ENCODE measurements at places on chromosomes 5 and 9.

DNA sequence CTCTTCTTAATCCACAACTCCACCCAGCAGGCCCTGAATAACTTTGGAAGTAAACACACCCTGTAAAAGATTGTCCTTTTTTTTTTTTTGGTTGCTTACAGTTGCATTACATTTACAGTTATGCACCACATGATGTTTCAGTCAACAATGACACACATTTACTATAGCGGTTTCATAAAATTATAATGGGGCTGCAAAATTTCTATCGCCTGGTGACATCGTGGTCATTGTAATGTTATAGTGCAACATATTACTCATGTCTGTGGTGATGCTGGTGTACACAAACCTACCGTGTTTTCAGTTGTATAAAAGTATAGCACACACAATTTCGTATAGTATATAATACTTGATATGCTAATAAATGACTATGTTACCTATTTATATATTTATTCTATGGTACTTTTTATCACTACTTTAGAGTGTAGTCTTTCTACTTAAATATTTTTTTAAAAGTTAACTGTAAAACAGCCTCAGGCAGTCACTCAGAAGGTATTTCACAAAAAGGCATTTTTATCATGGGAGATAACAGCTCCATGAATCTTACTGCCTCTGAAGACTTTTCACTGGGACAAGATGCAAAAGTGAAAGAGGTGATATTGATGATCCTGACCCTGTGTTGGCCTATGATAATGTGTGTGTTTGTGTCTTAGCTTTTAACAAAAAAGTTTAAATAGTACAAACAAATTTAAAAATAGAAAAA lies 695.4 kb upstream of the CDH18 start:
- DNase-seq: no peak

GRCh38 chr5:95941756-95942155 lies 19.9 kb downstream of the ELL2 start:
- no peak for DNase-seq

GRCh38 chr9:135073741-135074305 lies 13.6 kb upstream of the OLFM1 start:
- no peak for DNase-seq

DNA sequence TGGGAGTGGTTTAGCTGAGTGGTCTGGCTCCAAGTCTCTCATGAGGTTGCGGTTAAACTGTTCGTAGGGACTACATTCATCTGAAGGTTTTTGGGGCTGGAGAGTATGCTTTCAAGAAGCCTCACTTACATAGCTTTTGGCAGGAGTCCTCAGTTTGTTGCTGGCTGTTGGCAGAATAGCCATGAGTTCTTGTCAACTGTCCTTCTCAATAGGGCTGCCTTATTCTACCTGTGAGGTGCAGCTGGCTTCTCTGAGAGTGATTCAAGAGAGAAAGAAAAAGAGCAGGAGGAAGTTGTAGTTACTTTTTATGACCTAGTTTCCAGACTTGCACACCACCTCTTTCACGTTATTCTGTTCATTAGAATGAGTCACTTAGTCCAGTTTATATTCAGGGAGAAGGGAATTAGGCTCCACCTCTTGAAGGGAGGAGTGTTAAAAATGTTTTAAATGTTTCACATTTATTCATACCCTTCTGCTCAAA lies 33.2 kb downstream of the YTHDC2 start:
- DNase-seq: no peak

All from Kasumi-1 (cell line).